ENCODE measurements at places on chromosomes 13 and 19.

DNA sequence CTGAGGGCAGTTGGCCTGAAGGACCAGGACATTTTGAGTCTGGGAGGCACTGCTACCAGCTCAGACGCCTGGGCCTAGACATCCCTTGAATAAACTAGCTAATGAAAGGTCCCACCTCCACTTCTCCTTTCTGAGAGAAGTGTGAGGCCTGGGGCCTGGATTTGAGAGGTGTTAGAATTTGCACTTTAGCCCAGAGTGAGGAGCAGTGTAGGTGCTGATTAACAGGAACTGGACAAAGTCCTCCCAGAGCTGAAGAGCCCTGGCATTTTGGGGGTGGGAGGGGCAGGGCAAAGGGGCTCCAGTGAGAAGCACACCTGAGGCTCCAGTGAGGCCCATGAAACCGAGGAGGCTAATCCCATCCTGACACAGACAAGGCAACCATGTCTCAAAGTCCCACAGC lies 15.2 kb upstream of the SLC1A5 start:
- no peak for DNase-seq

- no peak for DNase-seq
Observed at GRCh38 chr13:21012841-21013681, 48.3 kb downstream of the LATS2 start.

DNA sequence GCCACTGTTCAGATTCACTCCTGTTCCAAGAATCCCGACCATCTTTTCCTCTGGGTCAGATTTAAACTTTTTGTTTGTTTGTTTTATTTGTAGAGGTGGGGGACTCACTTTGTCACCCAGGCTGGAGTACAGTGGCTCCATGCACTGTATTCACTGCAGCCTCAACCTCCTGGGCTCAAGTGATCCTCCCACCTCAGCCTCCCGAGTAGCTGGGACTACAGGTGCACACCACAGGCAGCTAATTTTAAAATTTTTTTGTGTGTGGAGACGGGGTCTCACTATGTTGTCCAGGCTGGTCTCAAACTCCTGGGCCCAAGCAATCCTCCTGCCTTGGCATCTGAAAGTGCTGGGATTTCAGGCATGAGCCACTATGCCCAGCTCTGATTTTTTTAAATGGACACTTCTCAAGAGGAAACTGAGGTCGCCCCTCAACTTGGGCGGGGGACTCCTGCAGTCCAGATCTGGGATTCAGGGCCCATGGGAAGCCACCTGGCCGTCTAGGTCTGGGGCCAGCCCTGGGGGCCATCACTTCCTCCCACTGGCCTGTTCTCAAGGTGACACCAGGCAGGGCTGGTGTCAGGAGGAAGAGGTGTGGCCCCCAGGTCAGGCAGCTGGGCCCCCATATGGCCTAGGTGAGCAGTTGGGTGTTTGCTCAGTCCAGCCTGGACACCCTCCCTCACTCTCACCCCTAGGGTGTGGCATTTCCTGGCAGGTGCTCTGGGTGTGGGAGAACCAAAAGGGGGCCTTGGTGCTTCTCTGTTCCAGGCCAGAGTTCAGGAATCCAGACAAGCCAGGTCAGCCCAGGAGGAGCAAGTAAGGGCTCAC lies 1.3 kb downstream of the B3GNT3 start:
- no peak for DNase-seq

- DNase-seq: no peak
Observed at GRCh38 chr13:48656608-48657007, 2.9 kb downstream of the CYSLTR2 start.

DNA sequence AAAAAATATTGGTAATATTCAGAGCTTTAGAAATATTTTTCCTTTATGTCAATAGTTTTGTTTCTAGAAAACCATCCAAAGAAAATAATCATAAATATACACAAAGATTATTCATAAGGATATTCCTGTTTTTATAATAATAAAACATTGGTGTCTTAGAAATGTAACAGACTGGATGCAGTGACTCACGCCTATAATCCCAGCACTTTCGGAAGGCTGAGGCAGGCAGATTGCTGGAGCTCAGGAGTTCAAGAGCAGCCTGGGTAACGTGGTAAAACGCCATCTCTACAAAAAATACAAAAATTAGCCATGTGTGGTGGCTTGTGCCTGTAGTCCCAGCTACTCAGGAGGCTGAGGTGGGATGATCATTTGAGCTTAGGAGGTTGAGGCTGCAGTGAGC lies 106.8 kb downstream of the DHRS12 start:
- no peak for DNase-seq

DNA sequence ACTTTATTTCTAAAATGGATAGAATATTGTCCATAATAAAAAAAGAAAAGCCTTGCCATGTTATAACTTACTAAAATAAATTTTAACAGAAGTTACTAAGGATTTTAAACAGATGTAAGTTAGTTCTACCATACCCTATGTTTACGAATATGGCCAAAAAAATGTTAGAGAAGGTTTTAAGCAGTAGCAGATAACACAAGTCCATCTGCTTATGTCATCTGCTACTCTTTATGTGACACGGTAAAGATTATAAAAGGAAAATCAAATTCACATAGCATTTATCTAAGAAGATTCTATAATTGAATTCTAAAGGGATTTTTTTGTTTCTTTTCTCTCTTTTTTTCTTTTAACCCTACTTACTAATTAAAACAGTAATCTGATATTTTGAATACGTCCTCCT lies 114.2 kb upstream of the MIR17HG start:
- DNase-seq: no peak

DNA sequence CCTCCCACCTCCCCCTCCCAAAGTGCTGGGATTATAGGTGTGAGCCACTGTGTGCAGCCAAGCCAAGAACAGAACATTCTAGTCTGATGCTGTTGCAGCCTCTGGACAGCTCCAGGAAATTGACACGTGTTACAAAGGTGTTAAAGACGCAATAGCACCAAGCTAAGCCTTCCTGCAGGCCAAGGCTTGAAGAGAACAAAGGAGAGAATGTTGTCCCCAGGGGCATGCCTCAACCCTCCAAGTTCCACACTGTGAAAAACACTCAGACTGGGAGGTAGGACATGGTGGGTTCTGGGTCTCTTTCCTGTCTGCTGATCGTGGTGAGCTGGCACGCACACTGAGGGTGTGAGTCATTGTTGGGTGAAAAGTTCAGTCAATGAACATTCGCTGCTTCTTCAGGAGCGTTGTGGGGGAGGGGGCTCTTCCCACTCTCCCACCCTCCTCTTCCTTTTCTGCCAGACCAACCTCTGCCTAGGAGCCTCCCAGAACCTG lies 5.3 kb upstream of the PTPRS start:
- no peak for DNase-seq

- DNase-seq: no peak
Observed at GRCh38 chr13:86877441-86877840, 793.7 kb upstream of the SLITRK5 start.
